Activated CD4-positive, alpha-beta T cell treated with anti-CD3 and anti-CD28 coated beads, Interleukin-2, Interleukin-6, amounts not matched to agents 100 ng/mL and 50 ng/mL, durations not matched to agents 16 hours and 8 hours (primary cell): ENCODE measurements at places on chromosomes 6 and 20.

GRCh38 chr6:131825946-131826345 is 18.1 kb downstream of the ENPP1 start:
- no peak for DNase-seq

- no peak for DNase-seq
Measured at GRCh38 chr6:19712998-19713397, 124.2 kb upstream of the ID4 start.

DNA sequence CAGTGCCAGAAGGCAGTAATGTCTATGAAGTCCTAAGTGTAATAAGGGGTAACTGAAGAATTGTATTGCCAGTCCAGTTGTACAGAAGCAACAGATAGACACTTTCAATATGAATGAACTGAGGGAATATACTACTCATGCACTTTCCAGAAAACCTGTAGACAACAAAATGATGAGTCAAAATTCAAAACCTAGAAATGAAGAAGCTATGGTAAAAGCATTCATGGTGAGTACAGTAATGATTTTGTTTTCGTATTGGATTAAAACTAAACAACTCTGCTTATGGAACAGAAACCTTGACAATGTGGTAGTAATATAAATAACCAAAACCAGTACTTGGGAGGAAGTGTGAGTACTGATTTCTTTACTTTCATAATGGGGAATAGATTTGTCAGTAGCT is 35.0 kb downstream of the ARMC2 start:
- peak; percentile 82 for DNase-seq

DNA sequence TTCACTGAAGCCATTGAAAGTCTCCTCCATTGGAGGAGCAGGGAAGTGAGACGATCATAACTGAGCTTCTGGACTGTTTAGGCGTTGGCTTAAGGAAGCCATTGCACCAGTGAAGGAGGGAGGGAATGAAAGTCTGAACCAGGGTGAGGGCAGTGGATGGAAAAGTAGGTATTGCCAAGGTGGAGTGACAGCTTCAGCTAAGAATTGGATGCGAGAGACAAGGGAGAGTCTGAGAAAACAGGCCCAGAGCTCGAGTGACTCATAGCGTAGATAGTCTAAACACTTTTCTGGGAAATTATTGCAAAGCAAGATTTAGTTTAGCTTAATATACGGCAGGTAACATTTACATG is 4.5 kb downstream of the DSP start:
- no peak for DNase-seq

DNA sequence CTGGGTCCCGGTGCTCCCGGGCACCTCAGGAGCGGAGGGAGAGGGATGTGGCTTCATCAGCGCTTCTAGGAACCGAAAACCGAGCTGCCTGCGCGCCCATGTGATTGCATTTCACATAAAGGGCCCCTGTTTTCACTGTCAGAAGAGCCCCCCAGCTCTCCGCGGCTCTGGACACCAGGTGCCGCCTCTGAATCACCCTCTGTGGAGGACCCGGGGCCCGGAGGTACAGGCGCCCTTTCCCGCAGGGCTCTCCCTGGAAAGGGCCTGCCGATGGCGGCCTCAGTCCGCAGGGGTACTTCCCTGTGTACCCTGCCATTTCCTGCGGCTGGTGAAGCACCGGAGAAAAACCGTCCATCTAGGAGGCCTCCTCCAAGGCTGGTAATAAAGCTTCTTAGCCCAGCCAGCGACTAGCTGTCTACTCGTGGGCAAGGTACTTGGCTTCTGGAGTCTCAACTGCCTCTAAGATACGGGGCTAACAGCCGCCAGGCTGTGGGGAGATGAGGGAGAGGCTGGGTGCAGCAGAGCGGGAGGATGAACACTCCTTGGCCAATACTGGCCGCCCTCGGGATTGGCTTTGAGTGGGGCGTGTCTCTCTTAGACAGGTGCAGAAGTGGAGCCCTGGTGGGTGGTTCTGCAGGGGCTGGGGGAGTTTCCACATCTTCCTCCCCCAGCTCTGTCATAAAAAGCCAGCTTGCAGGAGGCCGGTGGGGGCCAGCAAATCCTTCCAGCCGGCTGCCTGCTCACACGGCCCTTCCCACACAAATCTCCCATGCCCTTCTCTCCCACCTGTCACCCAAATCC is 1.6 kb downstream of the PPP1R16B start:
- peak; percentile 39 for DNase-seq

- no peak for DNase-seq
Measured at GRCh38 chr6:11968241-11968806, 43.8 kb upstream of the HIVEP1 start.

GRCh38 chr6:166591961-166592520 is 5.6 kb upstream of the RAMACL start:
- DNase-seq = no peak

- DNase-seq = no peak
Measured at GRCh38 chr6:21270636-21271201, 322.8 kb upstream of the SOX4 start.

- DNase-seq = no peak
Measured at GRCh38 chr6:43393602-43394001, 24.2 kb upstream of the ZNF318 start.

DNA sequence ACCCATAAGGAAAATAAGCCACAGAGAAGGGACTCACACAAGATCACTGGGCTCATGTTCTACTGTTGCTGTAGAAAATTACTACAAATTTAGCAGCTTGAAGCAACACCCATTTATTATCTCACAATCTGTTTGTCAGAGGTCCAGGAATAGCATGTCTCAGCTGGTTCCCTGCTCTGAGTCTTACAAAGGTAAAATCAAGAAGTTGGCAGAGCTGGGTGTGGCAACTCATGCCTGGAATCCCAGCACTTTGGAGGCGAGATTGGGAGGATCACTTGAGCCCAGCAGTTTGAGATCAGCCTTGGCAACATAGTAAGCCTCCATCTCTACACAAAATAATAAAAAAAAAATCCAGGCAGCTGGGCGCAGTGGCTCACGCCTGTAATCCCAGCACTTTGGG is 28.5 kb upstream of the ZNF831 start:
- no peak for DNase-seq

DNA sequence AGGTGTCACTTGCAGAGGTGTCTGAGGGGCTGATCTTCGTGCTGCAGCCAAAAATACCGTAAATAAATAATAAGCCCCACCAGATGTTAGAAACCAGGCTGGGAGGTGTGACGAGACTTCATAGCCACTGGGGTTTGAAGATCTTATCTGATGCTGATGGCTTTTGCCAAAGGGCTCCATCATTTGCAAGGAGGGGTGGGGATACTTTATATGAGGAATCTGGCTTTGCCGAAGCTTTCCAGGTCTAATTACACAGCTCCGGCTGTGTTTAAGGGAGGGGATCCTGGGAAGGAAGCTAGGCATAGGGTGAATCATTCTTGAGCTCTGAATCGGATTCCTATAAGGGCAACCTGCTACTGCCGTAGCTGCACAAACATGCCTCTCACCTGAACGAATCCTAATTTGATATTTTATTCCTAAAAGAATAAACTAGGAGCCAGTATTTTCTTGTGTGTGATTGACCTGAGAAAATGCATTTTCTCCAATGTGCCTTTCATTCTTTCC is 249.6 kb downstream of the SOD2 start:
- DNase-seq = no peak

DNA sequence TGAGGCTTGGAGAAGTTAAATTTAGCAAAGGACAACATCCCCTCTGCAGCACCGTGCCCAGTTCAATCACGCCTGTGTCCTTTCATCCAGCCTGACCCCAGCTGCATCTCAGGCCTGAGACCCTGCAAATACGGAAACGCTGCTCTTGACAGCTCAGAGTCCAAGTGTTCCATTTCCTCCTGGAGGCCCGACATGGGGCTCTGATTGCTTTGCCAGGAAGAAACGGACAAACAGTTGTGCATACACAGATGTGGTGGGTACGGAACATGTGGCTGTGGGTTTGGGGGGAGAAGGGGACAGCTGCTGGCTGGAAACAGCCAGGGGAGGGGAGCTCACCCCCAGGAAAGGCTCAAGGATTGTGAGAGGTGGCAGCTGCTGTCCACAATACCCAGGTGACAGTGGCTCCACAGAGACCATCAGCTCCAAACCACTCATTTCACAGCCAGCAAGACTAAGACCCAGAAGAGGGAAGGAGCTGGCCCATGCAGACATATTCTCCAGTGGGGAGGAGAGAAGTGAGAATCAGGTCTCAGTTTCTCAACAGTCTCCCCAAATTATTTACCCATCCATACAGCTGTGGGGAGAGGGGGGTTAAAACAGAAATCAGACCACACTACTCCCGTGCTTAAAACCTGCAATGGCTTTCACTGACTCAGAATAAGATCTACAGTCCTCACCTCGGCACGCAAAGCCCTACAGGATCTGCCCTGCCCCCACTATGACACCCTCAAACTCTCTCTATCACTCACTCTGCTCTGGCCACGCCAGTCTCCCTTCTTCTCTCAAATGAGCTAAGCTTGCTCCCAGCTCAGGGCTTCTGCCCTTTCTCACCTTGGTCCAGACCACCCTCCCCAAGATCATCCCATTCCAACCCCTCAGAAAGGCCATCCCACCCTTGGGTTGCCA is 89.1 kb downstream of the PREX1 start:
- DNase-seq = peak; percentile 95

DNA sequence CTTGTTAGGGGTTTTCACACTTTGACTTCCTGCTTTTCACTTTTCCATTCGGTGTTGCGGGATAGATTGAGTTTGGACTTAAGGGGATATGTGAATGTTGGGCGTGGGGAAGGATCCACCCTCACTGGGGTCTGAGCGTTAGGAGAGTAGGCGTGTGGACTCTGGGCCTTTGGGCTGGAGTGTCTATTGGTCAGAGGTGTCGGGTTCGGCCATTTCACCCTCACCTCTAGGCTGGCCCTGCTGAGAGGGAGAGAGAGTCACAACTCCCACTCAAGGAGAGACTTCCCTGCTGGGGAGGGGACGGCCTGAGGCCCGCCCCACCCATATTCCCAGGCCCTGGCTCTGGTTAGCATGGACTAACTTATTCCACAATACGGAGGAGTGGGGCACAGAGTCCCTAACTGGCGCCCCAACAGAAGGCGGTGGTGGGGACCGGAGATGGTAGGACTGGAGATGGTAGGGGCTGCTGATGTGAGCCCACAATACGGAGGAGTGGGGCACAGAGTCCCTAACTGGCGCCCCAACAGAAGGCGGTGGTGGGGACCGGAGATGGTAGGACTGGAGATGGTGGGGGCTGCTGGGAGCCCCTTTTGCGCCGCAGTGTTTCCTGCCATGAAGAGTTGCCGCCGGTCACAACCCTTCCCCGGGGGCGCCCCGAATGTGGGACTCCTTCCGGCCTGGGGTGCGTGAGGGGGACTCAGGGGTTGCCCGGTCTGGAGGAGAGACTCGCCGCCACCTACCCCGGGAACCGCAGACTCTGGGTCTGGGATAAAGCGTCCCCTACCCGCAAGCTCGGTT is 1.4 kb upstream of the PTPRA start:
- no peak for DNase-seq

- DNase-seq = no peak
Measured at GRCh38 chr6:132390017-132390416, 11.3 kb downstream of the MOXD1 start.

DNA sequence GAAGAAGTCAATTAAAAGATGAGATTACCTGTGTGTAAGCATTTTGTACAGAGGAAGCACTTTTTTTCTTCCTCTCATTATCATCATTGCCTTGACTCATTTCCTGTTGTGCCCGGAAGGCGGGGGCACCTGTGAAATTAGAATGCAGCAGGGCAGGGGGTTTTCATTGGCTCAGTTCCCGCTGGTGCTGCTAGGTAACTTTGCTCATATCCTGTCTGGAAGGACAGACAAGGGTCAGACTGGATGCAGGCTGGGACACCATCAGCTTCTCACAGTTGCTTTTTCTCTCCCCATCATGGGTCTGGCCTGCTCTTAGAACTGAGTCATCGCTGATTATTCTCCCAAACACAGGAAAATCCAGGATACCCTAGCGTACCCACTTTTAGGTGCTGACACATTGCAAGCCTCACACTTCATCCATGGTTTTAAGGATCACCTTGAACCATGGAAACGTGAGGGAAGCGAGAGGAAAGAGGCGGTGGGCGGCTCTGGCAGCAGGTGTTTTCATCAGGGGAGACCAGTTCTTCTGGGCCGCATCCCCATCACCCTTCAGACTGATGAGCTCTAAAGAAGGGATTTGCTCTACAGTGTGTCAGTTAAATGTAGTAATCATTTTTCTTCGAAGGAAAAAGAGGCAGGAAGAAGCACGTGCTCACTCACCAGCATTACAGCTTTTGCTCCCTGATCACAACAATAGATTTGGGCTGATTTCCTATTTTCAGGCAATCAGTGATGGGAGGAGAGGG is 195.7 kb upstream of the SASH1 start:
- peak; percentile 58 for DNase-seq

- DNase-seq = no peak
Measured at GRCh38 chr6:106925948-106926347, 48.6 kb downstream of the CD24 start.

- DNase-seq = no peak
Measured at GRCh38 chr20:48686238-48687116, 141.3 kb downstream of the PREX1 start.

GRCh38 chr6:104459543-104459942 is 400.2 kb downstream of the HACE1 start:
- no peak for DNase-seq

GRCh38 chr6:140571145-140571544 is 1196.7 kb upstream of the CITED2 start:
- DNase-seq = no peak

GRCh38 chr6:163457637-163458561 is 43.4 kb downstream of the QKI start:
- peak; percentile 11 for DNase-seq

DNA sequence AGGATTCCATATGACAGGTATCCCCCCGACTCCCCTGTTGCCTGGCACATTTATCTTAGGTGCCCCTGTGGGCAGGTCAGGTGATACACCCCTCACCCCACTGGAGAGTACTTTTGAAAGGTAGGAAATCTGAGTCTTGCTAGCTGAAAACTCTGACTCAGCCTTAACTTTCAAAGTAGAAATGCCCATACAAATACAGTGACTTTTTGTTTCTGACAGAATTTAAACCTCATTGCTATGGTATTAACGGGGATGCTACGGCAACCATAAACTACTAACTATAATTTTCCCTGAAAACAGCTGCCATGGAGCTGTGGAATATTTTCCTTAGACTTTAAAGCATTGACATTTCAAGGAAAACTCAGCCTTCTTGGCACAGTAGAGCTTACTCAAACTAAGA is 536.0 kb downstream of the RFPL4B start:
- DNase-seq = no peak

DNA sequence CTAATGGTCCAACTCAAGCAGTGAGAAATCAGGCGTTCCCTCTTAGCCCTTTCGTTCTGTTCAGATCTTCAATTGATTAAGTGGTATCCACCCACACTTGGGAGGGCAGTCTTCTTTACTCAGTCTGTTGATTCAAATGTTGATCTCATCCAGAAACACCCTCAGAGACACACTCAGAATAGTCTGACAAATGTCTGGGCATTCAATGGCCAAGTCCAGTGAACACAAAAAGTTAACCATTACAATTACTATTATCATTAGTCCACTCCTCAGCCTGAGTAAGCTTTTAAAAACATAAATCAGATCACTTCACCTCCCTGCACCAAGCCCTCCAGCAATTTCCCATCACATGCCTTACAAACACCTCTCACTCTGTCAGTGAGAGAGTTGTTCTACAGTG is 423.2 kb downstream of the RFPL4B start:
- no peak for DNase-seq

- no peak for DNase-seq
Measured at GRCh38 chr6:53646606-53647005, 18.9 kb downstream of the KLHL31 start.
